ENCODE measurements at places on chromosomes 3 and 15. TPM values are rescaled to one million over a fixed set of nuclear protein-coding genes. Genes with fewer than 3 reads are reported as not detected.

The CHRNA7 gene
- total RNA-seq = 4.2 TPM

The LRRC34 gene
- not detected for total RNA-seq

The BLM gene
- 11.7 TPM for total RNA-seq

The KCNH8 gene
- total RNA-seq = not detected

The STX19 gene
- total RNA-seq = not detected

The REC114 gene
- total RNA-seq = not detected

The CAMK2N2 gene
- total RNA-seq = 1.4 TPM

All from A549 treated with CORT108297 at 1 μM for 4 hours (cell line).